Endodermal cell (in vitro differentiated cells): ENCODE measurements at places on chromosomes 12 and 14. TPM values are rescaled to one million over a fixed set of nuclear protein-coding genes. Genes with fewer than 3 reads are reported as not detected.

GRCh38 chr12:65811968-65812700, 12.1 kb upstream of the HMGA2 start:
- no peak for DNase-seq

- DNase-seq, result no peak
These were observed 197.4 kb upstream of the GARIN6 start for GRCh38 chr12:99450036-99450630.

DNA sequence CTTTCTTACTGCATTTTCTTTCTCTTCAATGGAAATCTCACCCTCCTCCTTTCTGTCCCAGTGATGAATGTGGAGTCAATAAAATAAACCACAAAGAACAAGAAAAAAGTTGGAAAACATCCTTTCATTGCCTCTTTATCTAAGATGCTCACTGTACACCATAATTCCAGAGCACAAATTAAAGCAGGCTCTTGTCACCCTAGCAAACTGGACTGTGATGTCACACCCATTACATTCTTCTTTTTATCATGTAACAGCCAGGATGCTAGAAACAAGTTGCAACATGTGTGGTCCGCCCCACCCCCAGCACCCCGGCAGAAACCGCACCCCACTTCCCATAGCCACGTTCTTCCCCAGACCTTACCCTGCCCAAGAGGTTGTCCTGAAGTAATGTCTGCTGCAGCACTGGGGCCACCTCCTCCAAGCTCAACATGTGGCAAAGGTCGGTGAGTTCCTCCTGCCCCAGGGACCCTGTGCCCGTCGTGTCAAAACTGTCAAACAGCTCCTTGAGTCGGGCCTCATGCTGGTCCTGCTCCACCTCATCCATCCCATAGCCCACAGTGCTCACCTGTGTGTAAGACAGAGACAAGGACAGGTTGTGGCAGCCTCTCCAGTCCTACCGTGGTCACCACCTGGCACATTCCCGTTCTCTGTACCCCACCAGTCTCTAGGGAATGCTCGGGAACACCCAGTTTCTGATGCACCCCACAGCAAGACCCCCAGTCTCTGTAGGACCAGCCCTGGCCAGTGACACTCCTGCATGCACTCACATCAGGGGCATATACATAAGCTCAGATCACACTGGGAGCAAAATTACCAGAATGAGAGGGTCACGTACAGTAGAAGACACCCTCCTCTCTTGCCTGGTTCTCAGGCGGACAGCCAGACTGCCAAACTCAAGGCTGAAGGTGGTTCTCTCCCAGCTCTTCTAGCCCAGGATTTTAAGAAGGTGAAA, 9.2 kb downstream of the NIN start:
- no peak for DNase-seq

DNA sequence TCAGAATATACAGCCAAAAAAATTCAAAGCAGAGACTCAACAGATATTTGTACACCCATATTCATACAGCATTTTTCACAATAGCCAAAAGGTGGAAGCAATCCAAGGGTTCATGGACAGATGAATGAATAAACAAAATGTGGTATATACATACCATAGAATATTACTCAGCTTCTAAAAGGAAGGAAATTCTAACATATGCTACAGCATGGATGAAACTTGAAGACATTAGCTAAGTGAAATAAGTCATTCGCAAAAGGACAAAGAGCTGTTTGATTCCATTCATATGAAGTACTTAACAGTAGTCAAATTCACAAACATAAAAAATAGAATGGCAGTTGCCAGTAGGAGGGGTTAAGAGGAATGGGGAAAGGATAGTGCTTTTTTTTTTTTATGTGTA, 91.8 kb upstream of the ARID2 start:
- no peak for DNase-seq

DNA sequence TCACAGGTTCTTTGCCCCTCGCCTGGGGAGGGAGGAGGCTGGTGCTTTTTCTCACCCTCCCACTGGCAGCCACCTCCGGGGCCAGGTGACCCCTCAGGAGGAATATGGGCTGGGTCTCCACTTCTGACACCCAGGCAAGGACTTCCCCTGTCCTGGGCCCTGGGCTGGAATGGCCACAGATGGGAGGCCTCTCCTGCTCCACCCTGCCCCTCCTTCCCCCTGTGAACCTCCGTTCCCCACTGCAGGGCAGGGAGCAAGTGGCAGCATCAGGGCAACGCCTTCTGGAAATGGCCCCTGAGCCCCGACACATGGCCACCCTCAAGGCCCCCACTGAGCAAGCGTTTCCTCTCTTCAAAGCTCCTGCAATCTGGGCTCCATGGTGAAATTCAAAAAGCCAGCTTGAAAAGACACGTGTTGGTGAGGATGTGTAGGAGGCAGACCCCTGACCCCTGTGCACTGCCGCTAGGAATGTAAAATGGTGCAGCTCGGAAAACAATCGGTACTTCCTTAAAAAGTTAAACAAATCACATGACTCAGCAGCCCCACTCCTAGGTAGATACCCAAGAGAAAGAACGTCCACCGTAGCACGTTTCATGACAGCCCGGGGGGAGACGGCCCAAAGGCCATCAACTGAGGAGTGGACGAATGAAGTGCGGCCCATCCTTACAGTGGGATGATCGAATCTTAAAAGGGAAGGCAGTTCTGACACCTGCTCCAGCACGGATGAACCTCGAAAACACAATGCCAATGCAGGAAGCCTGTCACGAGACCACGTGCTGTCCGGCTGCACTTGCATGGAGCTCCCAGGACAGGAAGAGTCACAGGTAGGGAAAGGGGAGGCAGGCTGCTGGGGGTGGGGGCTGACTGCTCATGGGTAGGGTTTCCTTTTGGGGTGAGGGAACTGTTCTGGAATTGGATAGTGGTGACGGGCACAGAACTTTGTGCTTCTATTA, 11.5 kb downstream of the XRCC3 start:
- DNase-seq, result no peak

GRCh38 chr14:52895000-52895399, 55.9 kb downstream of the FERMT2 start:
- no peak for DNase-seq

GRCh38 chr12:42963988-42964387, 374.4 kb upstream of the PRICKLE1 start:
- DNase-seq, result no peak

DNA sequence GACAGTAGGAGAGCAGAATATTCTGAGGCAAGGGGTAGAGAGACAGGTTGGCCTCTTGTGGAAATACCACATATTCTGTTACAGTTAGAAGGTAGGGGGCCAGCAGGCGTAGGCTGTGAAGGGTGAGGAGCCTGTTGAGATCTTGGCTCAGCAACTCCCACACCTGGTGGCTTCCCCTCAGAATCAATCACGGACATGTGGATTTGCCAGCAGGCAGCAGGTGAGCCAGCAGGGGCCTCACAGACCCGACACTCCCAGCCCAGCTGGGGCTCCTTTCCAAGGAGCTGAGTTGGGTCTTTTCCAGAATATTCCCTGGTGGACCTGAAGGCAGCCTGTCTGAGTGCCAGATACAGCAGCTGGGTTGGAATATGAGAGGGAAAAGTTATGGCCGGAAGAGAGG, 150.0 kb upstream of the CRY1 start:
- DNase-seq, result no peak

GRCh38 chr14:58353516-58354299, 42.0 kb upstream of the TOMM20L start:
- DNase-seq, result no peak

DNA sequence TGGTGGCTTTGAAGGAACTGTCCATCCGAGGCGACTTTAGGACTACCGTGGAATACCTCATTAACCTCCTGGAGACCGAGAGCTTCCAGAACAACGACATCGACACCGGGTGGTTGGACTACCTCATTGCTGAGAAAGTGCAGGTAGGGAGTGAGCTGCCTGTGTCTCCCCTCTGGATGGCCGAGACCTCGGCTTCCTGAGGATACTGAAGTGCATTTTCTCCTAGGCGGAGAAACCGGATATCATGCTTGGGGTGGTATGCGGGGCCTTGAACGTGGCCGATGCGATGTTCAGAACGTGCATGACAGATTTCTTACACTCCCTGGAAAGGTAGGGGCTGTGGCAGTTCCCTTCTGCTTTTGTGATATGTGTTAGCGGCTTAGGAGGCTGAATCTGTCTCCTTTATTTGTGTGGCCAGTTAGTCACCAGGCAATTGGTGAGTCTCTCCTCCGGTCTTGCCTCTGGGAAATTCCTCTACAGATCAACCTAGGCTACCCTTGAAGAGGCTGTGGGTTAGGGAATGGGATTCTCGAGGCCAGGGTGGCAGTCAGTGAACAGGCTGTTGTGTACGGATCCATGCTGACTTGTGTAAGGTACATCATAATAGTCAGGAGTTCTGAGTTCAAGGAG, 75.3 kb downstream of the ACACB start:
- peak; percentile 39 for DNase-seq

- no peak for DNase-seq
These were observed 556 bp downstream of the TROAP start for GRCh38 chr12:49323524-49324097.

GRCh38 chr14:21042918-21043317, 756 bp downstream of the RNASE7 start:
- no peak for DNase-seq

- DNase-seq, result no peak
These were observed 7.4 kb downstream of the ACOT2 start for GRCh38 chr14:73576391-73576790.

- no peak for DNase-seq
These were observed 11.8 kb upstream of the RCOR1 start for GRCh38 chr14:102580550-102581110.

GRCh38 chr12:109014984-109015765, 5.7 kb downstream of the SVOP start:
- DNase-seq, result peak; percentile 20

GRCh38 chr12:57852200-57852599, 5.7 kb upstream of the CTDSP2 start:
- DNase-seq, result peak; percentile 69

DNA sequence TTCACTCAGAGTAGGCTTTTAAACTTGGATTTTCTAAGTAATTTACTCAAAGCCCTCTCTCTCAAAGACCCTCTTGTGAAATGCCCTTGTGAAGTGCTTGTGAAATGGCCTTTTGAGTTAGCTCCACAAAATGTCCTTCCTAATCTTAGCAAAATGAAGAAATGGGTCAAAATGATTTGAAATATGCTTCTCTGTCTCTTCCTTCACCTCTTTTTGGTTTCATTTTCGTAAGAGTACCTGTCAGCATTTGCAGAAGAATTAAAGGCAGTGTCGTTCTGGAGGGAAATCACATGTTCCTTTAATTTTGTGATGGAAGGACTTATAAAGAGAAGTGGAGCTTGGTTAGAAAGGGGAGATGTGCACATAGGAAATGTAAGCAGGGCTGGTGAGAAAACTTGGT, 93.7 kb downstream of the HMGA2 start:
- no peak for DNase-seq

- DNase-seq, result no peak
These were observed 30.2 kb upstream of the GALNT9 start for GRCh38 chr12:132359551-132359950.

DNA sequence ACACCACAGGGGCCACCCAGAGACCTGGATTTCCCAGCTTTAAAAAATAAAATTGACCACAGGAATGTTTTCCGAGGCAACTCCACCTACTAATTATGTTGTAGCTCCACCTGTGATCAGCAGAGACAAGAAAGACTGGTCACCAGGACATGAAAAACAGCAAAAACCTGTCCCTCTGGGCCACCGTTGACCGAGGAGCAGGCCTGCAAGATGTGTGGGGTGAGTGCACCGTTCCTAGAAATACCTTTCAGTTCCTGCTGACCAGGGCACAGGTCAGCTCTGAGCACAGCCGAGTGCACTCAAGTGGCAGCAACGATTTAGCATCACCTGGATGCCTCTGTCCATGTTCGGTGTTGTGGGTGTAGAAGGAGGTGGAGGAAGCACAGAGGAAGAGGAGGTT, 16.9 kb downstream of the FZD10 start:
- DNase-seq, result no peak

DNA sequence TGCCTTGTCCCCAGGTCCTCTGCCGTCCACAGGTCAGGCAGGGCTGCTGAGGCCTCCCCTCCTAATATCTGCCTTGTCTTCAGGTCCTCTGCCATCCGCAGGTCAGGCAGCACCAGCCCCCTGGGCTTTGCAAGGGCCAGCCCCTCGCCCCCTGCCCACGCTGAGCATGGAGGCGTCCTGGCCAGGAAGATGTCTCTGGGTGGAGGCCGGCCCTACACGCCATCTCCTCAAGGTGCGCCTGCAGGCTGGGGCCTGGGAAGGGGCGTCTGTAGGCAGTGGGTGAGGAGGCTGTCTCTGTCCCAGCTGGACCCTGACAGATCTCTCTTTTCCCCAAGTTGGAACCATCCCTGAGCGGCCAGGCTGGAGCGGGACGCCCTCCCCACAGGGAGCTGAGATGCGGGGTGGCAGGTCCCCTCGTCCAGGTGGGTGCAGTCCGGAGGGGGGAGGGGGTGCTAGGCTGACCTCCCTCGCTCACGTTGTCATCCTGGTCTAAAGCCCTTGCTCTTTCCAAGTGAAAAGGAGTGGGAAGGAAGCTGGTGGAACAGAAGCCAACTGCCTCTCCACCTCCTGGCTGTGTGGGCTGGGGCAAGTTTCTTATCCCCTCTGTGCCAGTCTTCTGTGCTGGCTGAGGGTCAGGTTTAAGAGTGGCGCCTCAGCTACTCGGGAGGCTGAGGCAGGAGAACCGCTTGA, 13.9 kb upstream of the PUS1 start:
- DNase-seq, result peak; percentile 48

DNA sequence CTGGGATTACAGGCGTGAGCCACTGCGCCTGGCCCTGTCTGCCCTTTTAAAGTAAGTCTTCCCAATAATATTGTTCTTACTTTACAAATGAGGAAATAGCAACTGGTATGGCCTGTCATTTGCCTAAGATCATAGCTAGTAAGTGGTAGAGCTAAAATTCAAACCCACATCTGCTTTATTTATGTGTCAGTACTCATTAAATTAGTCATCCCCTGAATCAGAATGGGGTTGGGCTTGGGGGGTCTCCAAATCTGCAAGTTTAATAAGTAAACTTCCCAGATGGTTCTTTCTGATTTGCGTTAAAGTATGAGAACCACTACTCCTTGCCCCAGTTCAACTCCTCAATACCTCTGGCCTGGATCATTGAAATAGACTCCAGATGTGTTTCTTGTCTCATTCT, 96.2 kb downstream of the FAR2 start:
- no peak for DNase-seq

Gene EID3
- 3.0 to 5.8 TPM (median 4.6 TPM) in 3 replicates for total RNA-seq

Gene TTC6
- 8.1 to 9.4 TPM (median 8.6 TPM) in 3 replicates for total RNA-seq

Gene DLGAP5
- total RNA-seq, result 64.3 to 112 TPM (median 112 TPM) in 3 replicates

Gene SIX1
- total RNA-seq, result 0.23 TPM in 1 of 3 replicates, not detected in the others

Gene TAS2R13
- total RNA-seq, result 1.7 and 5.1 TPM in 2 replicates

Gene ENDOU
- not detected in 3 replicates for total RNA-seq

Gene PMEL
- 15.8 and 17.2 TPM in 2 replicates for total RNA-seq

Gene VWF
- 248 to 280 TPM (median 264 TPM) in 3 replicates for total RNA-seq

Gene SLC10A1
- not detected in 3 replicates for total RNA-seq

Gene STAB2
- not detected in 3 replicates for total RNA-seq

Gene RTL1
- 1.3 to 2.0 TPM (median 2.0 TPM) in 3 replicates for total RNA-seq

Gene GPRC5D
- total RNA-seq, result not detected in 3 replicates

Gene IL26
- total RNA-seq, result not detected in 2 replicates

Gene HOXC12
- not detected in 3 replicates for total RNA-seq

Gene MMP17
- total RNA-seq, result 7.4 and 12.0 TPM in 2 replicates
